ENCODE measurements at places on chromosomes 12 and 14. TPM values are rescaled to one million over a fixed set of nuclear protein-coding genes. Genes with fewer than 3 reads are reported as not detected.

GPR162 gene
- 5.4 TPM for total RNA-seq

SLC25A21 gene
- 8.1 TPM for total RNA-seq

EMP1 gene
- total RNA-seq, result 0.48 TPM

GLT1D1 gene
- total RNA-seq, result 9.2 TPM

BCL11B gene
- total RNA-seq, result 6.1 TPM

CD163 gene
- total RNA-seq, result 0.14 TPM

RCOR1 gene
- total RNA-seq, result 13.9 TPM

LTBP2 gene
- 1.3 TPM for total RNA-seq

CCDC177 gene
- 0.17 TPM for total RNA-seq

KLRC2 gene
- not detected for total RNA-seq

KRT7 gene
- 0.80 TPM for total RNA-seq

CCNK gene
- 14.2 TPM for total RNA-seq

NKX2-1 gene
- 0.78 TPM for total RNA-seq
